ENCODE measurements at places on chromosomes 7 and 10.

- no peak for DNase-seq
Measured at GRCh38 chr10:23512355-23513058, 73.6 kb downstream of the OTUD1 start.

- DNase-seq, result no peak
Measured at GRCh38 chr7:105971845-105972244, 8.8 kb downstream of the CDHR3 start.

DNA sequence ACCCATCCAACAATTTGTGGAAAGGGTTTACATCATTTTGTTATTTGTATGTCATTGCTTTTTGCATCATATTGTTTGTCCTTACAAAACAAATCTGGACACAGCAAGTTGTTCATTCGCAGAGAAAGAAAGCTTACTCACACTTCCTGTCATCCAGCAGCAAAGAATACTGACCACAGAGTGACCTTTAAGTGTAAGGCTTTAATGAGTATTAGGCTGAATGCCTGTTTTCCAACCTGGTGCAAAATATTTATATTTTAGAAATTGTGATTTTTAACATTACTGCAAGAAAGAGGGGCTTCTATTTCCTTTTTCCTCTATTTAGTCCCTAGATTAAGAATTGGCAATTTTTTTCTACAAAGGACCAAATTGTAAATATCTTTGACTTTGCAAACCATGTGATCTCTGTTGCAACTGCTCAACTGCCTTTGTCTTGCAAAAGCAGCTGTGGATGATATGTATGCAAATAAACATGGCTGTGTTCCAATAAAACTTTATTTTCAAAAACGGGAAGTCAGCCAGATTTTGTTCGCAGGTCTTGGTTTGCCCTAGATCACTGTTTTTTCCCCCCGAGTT, 27.8 kb upstream of the ITGB1 start:
- no peak for DNase-seq

DNA sequence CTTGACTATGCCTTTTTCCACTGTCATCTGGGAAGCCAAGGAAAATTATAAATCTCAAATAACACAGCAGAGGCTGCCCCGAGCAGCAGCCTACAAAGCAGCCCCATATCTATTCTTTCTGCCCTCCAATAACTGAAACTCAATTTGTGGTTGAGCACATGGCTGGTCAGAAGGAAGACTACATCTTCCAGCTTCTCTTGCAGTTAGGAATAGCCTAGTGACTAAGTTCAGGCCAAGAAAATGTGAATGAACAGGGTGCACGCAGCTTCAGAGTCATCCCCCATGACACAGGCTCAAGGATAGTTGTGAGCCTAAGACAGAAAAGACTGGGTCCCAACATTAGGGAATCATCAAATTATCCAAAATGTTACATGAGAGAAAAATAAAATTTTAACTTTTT, 42.3 kb downstream of the CHCHD3 start:
- no peak for DNase-seq

- no peak for DNase-seq
Measured at GRCh38 chr7:67550801-67551436, 554.3 kb downstream of the TYW1 start.
